ENCODE measurements at places on chromosomes 12 and 14.

DNA sequence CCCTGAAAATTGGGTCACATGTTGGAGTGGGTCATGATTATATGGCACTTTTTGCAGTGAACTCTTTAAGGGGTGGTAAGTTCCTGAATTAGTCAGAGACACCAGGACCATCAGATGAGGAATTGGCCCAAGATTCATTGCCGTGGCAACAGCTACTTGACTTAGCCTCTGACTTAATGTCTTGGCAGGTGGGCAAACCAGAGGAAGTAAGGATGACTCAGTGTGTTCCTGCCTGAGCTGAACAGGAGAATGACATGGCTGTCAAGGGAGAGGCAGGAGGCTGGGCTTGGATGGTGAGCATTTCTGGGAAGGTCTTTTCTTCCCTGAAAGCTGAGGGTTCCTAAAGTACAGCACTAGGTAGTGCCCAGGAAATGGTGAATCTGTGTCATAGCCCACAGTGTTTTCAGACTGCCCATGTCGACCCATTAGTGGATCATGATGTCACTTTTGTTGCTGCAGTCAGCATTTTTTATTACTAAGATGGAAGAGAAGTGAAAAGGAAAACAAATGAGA lies 170.1 kb upstream of the PWP1 start:
- peak; percentile 94 for DNase-seq

- DNase-seq = no peak
Measured at GRCh38 chr14:65010211-65010931, 23.7 kb downstream of the FNTB start.

DNA sequence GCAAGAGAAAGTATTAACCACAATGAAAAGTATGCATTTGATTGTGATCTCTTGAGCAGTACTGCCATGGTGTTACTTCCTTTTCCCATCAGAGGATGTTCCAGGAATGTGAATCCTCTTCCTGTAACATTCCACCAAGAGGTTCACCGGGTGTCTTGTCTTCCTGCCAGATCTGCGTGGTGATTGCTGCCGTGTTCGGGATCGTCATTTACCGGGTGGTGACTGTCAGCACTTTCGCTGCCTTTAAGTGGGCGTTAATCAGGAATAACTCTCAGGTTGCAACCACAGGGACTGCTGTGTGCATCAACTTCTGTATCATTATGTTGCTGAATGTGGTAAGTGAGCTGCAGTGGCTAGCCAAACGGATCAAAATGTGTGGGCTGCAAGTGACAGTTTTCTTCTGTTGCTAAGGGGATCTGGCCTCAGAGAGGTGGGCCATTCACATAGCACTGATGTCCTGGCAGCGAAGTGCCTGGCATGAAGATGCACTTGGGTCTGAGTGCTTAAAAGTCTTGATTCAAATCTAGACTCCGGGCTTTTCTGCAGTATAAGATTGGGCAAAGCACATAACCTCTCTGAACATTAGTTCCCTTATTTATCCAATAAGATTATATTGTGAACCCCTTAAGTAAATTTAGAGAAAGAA lies 123.4 kb downstream of the SLC5A8 start:
- peak; percentile 31 for DNase-seq

- DNase-seq = no peak
Measured at GRCh38 chr12:111686574-111687105, 787 bp downstream of the ACAD10 start.

- no peak for DNase-seq
Measured at GRCh38 chr14:68871392-68871791, 78.5 kb upstream of the ZFP36L1 start.

DNA sequence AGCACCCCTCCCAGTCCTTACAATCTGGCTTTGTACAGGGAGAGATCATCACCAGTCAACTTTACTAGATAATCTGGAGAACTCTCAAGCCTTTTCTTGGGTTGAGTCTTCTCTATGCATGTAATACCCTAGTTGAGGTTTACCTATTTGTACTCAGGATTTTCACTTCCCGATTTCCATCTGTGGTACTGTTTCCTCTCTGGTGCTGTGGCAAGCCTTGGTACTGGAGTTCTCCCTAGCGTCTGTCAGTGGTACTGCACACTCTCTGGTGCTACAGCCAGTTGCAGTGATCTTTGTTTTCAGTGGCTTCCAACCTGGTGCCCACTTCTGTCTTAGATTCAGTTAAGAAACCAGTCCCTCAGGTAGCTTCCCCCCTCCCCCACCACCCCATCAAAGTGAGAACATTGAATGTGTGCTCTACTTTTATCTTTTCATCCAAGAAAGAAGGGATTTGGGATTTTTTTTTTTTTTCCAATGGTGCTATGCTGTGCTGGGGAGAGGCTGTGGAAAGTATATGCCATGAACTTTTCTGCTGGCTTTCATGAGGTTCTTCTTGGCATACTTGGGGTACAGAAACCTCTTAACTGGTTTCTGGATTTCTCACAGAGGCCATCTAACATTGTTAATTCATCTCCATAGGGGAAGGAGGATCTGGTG lies 69.4 kb upstream of the EVL start:
- no peak for DNase-seq

DNA sequence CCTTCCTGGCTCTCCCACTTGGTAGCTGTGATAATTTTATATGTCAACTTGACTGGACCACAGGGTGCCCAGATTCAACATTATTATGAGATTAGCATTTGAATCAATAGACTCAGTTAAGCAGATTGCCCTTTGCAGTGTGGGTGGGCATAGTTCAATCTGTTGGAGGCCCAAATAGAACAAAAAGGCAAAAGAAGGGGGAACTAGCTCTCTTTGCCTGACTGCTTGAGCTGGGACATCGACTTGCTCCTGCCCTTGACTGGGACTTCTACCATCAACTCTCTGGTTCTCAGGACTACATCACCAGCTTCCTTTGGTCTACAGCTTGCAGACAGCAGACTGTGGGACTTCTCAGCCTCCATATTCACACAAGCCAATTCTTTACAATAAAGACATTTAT lies 1189.2 kb downstream of the BCL11B start:
- no peak for DNase-seq

DNA sequence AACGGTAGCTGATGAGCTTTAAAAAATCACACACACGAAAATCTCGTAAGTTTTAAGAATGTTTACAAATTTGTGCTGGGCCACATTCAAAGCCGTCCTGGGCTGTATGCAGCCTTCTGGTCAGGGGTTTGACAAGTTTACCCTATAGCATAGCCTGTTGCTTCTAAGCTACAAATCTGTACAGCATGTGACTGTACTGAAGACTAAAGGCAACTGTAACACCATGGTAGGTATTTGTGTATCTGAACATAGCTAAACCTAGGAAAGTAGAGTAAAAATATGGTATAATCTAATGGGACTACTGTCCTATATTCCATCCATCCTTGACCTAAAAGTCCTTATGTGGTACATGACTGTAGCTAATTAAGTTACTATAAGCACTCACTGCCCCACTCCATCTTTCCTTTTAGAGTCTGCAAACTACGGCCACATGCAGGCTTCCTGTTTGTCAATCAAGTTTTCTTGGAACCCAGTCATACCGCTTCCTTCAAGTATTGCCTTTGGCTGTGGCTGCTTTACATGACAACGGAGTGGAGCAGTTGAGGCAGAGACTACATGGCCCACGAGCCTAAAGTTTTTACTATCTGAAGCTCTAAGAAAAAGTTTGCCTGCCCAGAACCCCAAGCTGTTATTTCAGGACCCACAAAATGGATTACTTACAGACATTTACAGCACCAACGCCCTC lies 18.5 kb downstream of the KRT7 start:
- no peak for DNase-seq
